ENCODE measurements at places on chromosomes 2 and 18.

GRCh38 chr18:58606236-58606635 is 22.7 kb downstream of the ALPK2 start:
- DNase-seq = no peak
- no peaks in the 10 kb centered on the region for H3K4me1 ChIP-seq
- no peak overlapping the region for H3K4me3 ChIP-seq
- H3K27me3 ChIP-seq = no peaks in the 10 kb centered on the region

- H3K27me3 ChIP-seq = no peaks in the 10 kb centered on the region
- no peak overlapping the region for H3K27ac ChIP-seq
- no peaks in the 10 kb centered on the region for H3K4me1 ChIP-seq
- DNase-seq = no peak
- no peak overlapping the region for H3K4me3 ChIP-seq
Observed at GRCh38 chr2:76870581-76870980, 651.6 kb downstream of the LRRTM4 start.

- peaks cover 42% of the 10 kb centered on the region for H3K4me1 ChIP-seq
- H3K27me3 ChIP-seq = no peaks in the 10 kb centered on the region
- no peak overlapping the region for H3K4me3 ChIP-seq
- peaks cover 26% of the 10 kb centered on the region for H3K36me3 ChIP-seq
- no peak for DNase-seq
Observed at GRCh38 chr2:113910967-113911678, 21.2 kb downstream of the ACTR3 start.

- peaks cover 45% of the 10 kb centered on the region for H3K4me1 ChIP-seq
- no peaks in the 10 kb centered on the region for H3K36me3 ChIP-seq
- no peaks in the 10 kb centered on the region for H3K27me3 ChIP-seq
- H3K4me3 ChIP-seq = peak overlapping the region; percentile 80
Observed at GRCh38 chr2:45649462-45649857, 2.0 kb upstream of the PRKCE start.

GRCh38 chr2:28764909-28765711 is 13.5 kb downstream of the PPP1CB start:
- H3K36me3 ChIP-seq = peaks cover 14% of the 10 kb centered on the region
- DNase-seq = no peak
- no peaks in the 10 kb centered on the region for H3K27me3 ChIP-seq
- H3K4me3 ChIP-seq = no peak overlapping the region
- no peak overlapping the region for H3K27ac ChIP-seq

DNA sequence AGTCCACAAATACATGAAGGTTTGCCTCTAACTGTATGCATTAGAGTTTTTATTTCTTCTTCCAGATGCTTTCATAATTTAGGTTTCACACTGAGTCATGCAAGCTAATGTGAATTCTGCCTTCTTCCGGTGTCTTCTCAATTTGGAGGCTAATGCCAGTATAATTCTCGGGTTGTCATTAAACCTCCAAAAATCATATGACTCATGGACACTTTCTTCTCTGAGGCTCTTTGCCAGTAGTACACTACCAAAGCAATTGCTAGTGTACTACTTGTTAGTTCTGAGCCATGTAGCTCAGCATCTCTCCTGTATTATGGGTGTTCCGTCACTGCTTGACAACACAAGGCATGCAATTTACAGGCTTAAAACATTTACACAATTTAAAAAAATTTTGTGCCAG is 137.1 kb downstream of the VWC2L start:
- no peaks in the 10 kb centered on the region for H3K4me1 ChIP-seq
- no peak for DNase-seq
- no peaks in the 10 kb centered on the region for H3K27me3 ChIP-seq
- no peak overlapping the region for H3K4me3 ChIP-seq
- H3K27ac ChIP-seq = no peak overlapping the region
- H3K36me3 ChIP-seq = no peaks in the 10 kb centered on the region

DNA sequence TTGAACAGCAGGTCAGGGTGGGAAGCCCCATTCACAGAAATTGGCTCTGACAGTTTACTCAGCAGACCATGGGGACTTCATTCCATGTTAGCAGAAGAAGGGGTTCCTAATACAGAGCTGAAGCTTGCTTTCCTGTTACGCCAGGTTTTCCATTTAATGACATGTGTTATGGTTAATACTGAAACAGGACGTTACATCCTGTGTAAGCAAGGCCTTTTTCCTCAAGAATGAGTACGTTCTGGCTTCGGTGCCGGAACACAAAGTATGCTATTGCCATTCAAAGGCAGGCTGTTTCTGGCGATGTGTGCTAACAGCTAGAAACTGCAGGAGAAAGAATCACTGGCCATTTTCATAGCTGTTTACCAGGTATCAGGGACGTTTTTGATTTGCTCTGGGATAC is 190.4 kb downstream of the SNTG2 start:
- no peak for DNase-seq
- H3K36me3 ChIP-seq = no peaks in the 10 kb centered on the region
- peak overlapping the region; percentile 13 for H3K27ac ChIP-seq

GRCh38 chr2:179614121-179614520 is 247.3 kb downstream of the ZNF385B start:
- DNase-seq = no peak
- no peak overlapping the region for H3K4me3 ChIP-seq
- H3K36me3 ChIP-seq = no peaks in the 10 kb centered on the region
- H3K4me1 ChIP-seq = peaks cover 23% of the 10 kb centered on the region

- DNase-seq = no peak
- H3K36me3 ChIP-seq = no peaks in the 10 kb centered on the region
- H3K4me3 ChIP-seq = no peak overlapping the region
Observed at GRCh38 chr2:866887-867286, 83.8 kb upstream of the SNTG2 start.

DNA sequence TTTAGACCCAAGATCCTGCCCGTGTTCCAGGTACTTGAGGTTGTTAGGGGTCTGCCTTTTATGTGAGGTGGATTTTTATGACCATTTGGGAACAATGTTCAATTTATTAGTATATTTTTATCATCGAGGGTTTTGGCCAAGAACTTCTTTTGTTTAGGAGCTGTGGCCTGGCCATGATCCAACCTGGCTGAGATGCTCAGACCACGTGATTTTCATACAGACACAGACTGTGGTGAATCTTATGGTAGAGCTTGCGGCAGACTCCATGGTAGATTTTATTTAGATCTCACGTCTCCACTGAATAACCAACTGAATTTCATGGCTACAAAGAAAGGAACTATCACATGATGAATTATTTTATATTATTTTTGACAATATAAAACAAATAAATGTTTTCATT is 405.5 kb upstream of the VWC2L start:
- DNase-seq = no peak
- no peak overlapping the region for H3K27ac ChIP-seq
- no peaks in the 10 kb centered on the region for H3K27me3 ChIP-seq
- H3K4me3 ChIP-seq = no peak overlapping the region

GRCh38 chr2:75564713-75565359 is 4.1 kb upstream of the EVA1A start:
- DNase-seq = no peak
- peaks cover 15% of the 10 kb centered on the region for H3K27me3 ChIP-seq
- peaks cover 9% of the 10 kb centered on the region for H3K4me1 ChIP-seq

GRCh38 chr2:16105669-16106281 is 165.4 kb downstream of the MYCN start:
- no peaks in the 10 kb centered on the region for H3K36me3 ChIP-seq
- DNase-seq = no peak
- no peak overlapping the region for H3K27ac ChIP-seq
- H3K4me3 ChIP-seq = no peak overlapping the region

GRCh38 chr18:46679846-46680598 is 23.0 kb upstream of the LOXHD1 start:
- peaks cover 3% of the 10 kb centered on the region for H3K27me3 ChIP-seq
- DNase-seq = no peak
- no peaks in the 10 kb centered on the region for H3K36me3 ChIP-seq

DNA sequence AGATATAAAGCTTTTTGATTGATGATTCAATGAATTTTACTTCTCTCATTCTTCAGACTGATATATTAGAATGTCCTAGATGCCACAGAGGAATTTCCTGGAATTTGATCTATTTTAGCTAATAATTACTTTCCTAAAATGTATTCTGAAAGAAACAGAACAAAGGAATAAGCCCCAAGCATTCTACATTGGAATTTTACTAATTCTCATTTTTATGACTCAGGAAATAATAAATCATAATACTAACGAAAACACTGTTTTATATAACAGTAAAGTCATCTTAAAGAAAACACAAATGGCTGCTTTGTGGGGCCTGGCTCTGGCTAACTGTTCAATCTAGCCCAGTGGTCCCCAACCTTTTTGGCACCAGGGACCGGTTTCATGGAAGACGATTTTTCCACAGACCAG is 68.6 kb upstream of the LPIN2 start:
- H3K4me1 ChIP-seq = no peaks in the 10 kb centered on the region
- no peak overlapping the region for H3K27ac ChIP-seq
- H3K4me3 ChIP-seq = no peak overlapping the region

GRCh38 chr2:196970099-196970498 is 43.6 kb upstream of the PGAP1 start:
- H3K36me3 ChIP-seq = no peaks in the 10 kb centered on the region
- no peak for DNase-seq
- H3K4me3 ChIP-seq = no peak overlapping the region

GRCh38 chr2:134460583-134460998 is 206.7 kb downstream of the MGAT5 start:
- H3K27me3 ChIP-seq = no peaks in the 10 kb centered on the region
- peaks cover 2% of the 10 kb centered on the region for H3K36me3 ChIP-seq
- peak; percentile 58 for DNase-seq
- no peak overlapping the region for H3K4me3 ChIP-seq

- no peak overlapping the region for H3K4me3 ChIP-seq
- H3K27me3 ChIP-seq = no peaks in the 10 kb centered on the region
- H3K36me3 ChIP-seq = no peaks in the 10 kb centered on the region
- no peak overlapping the region for H3K27ac ChIP-seq
- H3K4me1 ChIP-seq = no peaks in the 10 kb centered on the region
Observed at GRCh38 chr2:88082781-88083180, 15.2 kb downstream of the SMYD1 start.

DNA sequence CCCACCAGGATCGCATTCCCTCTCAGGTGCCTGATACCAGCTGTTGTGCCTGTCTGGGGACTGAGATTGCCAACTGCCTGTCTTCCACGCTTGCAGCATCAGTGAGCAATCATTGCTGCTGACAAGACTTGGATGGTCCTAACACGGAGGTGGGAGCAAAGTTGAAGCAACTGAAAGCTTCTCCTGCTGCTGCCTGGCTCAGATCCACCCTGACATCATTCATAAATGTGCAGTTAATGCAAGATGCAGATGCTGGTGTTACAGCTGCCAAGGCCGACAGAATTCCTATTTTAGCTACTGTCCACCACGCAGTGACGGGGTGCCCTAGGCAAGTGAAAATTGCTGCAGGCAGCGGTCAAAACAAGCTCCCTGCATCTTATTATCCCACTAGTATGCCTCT is 131.4 kb downstream of the VWC2L start:
- H3K4me3 ChIP-seq = no peak overlapping the region
- H3K27me3 ChIP-seq = no peaks in the 10 kb centered on the region
- H3K36me3 ChIP-seq = no peaks in the 10 kb centered on the region
- DNase-seq = no peak
- no peaks in the 10 kb centered on the region for H3K4me1 ChIP-seq
- H3K27ac ChIP-seq = no peak overlapping the region

GRCh38 chr18:24474406-24474805 is 14.0 kb downstream of the HRH4 start:
- H3K36me3 ChIP-seq = no peaks in the 10 kb centered on the region
- no peak overlapping the region for H3K27ac ChIP-seq
- H3K27me3 ChIP-seq = no peaks in the 10 kb centered on the region
- H3K4me3 ChIP-seq = no peak overlapping the region
- DNase-seq = no peak

DNA sequence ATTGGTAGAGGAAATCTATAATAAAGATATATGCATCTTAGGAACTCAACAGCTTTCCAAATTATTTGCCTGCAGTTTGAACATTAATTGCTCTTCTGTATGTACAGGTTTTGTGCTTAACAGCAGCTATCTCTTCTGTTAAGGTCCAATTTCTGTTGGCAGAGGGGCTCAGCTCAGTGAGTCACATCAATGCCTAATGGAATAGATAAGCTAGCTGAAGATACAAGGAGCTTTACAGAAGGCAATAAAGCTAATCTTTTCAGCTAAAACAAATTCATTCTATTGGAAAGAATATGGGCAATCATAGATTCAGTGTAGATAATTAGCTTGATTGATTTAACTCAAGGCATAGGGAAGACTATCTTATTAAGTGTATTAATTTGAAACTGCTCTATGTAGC is 58.4 kb upstream of the UNC80 start:
- no peak for DNase-seq
- no peaks in the 10 kb centered on the region for H3K27me3 ChIP-seq

DNA sequence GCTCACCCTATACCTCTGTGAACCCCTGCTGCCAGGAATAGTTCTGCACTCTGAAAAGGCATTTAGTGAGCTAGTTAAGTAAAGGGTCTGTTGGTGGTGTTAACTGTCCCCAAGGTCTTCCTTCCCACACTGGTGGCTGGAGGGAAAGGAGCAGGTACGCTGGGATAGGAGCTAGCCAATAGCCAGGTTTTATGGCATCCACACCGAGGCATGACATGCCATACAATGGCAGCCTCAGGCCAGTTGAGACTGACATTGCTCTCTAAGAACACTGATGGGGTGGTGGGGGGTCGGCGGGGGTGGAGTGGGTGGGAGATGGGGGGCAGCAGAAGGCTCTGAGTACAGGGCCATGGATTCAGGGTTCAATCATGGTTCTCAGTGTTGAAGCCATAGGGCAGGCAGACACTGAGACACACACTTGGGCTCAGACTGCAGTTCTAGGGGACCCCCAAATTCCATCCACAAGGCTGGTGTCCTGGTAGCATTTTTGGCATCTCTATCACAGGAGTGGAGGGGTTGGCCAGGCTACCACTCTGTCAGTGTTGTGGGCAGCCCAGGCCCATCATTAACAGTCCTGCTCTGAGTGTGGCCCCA is 136.0 kb downstream of the CTIF start:
- H3K4me3 ChIP-seq = no peak overlapping the region
- no peaks in the 10 kb centered on the region for H3K27me3 ChIP-seq
- peaks cover 40% of the 10 kb centered on the region for H3K4me1 ChIP-seq
- peaks cover 13% of the 10 kb centered on the region for H3K36me3 ChIP-seq
- H3K27ac ChIP-seq = no peak overlapping the region
- no peak for DNase-seq

GRCh38 chr2:233329489-233330135 is 22.0 kb downstream of the SAG start:
- H3K4me3 ChIP-seq = no peak overlapping the region
- no peak for DNase-seq
- H3K27me3 ChIP-seq = no peaks in the 10 kb centered on the region
- H3K27ac ChIP-seq = no peak overlapping the region
- H3K4me1 ChIP-seq = peaks cover 8% of the 10 kb centered on the region

GRCh38 chr2:110126086-110126773 is 10.6 kb upstream of the MALL start:
- no peaks in the 10 kb centered on the region for H3K27me3 ChIP-seq
- H3K27ac ChIP-seq = no peak overlapping the region

- H3K4me1 ChIP-seq = no peaks in the 10 kb centered on the region
- H3K4me3 ChIP-seq = no peak overlapping the region
- H3K27ac ChIP-seq = no peak overlapping the region
- no peaks in the 10 kb centered on the region for H3K27me3 ChIP-seq
- no peak for DNase-seq
Observed at GRCh38 chr2:74893332-74893731, 59.4 kb downstream of the HK2 start.
